ENCODE measurements at places on chromosomes 16 and 17.

DNA sequence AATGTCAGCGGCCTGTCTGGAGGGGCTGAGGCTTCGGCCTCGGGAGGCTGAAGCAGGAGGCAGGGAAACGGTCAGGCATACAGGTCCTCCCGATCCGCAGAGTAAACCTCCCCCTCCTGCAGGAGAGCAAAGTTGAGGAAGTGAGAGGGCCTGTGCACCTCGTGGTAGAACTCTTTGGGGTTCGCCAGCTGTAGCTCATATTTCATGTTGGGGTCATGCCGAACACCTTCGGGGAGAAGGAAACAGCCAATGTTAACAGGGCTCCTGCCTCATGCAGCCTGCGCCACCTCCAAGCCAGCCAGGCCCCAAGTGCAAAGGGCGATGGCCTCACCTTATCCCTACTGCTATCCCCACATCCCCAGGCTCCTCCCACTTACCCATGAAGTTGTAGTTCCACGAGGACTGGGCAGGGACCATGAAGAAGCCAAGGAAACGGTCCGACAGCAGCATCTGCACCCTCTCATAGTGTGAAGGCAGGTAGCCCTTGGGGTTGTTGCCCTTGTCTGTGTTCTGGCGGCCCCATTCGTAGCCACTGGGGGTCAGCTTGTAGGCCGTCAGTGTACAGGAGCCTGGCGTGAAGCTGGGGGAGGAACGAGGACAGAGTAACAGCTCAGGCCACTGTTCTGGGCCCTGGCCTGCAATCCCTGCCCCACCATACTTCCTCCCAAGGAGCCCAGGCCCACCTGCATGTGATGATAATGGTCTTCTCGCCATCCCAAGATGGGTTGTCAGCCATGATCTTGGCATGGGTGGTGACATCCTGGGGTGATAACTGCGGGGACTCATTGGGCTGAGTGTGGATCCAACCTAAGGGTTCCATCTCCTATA, 1.3 kb upstream of the RILP start:
- peak; percentile 24 for DNase-seq

DNA sequence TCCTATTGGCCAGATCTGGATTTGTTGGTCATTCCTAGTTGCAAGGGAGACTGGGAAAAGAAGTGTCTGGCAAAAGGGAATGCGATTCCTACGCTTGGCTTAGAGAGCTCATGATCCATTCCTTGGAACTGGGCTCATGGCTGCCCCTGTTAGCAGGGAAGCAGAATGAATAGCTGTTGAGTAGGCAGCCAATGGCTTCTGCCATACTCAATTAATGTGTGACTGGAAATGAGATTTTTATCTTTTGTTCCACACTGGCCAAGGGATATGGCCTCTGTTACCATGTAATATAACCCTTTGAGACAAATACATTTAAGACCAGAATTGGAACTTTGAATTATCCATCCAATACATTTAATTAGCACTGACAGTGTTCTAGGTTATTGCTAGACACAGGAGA, 31.0 kb downstream of the FTO start:
- no peak for DNase-seq

- DNase-seq, result no peak
Measured at GRCh38 chr17:73267648-73268537, 6.2 kb upstream of the CPSF4L start.

DNA sequence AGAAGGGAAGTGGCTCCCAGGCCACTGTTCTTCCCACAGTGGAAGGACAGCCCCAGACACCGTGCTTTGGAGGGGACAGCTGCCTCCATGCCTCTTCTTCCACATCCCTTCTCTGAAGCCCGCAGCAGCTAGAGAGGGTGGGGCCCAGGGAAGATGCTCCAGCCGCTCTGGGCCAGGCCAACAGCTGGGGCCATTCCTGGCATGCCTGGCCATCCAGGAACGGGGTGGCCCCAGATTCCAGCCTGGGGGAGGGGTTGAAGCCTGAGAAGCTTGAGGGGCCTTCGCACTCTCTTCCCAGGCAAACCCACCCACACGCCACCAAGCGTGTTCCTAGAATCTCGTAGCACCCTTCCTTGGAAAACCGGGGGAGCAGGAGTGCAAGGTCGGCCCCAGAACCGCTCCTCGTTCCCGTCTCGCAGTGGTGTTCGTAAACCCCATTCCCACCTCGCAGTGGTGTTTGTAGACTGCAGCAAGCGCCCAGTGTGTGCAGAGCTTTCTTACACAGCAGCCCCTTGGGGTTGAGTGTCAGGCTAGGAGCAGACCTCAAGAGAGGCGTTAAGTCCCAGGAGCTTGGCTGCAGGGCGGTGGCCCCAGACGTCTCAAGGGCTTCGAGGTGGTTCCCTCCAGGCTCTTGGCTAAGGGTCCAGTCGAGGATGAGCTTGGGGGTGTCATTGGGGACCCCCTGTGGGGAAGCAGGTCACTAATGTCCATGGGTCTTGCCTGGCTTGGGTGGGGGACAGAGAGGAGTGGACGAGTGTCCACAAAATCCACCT, 2.7 kb downstream of the CDH15 start:
- peak; percentile 21 for DNase-seq

DNA sequence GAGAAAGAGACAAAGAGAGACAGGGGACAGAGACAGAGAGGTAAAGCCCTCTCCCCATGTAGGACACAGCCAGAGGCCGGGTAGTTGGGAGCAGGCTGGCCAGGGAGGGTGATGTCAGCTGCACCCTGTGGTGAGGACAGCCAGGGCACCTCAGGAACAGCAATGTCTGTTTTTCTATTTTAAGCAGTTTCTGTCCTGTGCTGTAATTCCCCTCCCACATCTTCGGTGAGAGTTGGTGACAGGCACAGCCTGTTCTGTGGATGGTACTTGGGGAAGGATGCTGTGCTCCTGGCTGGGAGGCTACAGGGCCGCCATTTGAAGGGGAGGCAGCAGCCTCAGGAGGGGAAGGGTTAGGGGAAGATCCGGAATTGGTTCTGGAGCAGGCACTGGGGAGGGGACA, 163.5 kb downstream of the SDK2 start:
- DNase-seq, result no peak
